ENCODE measurements at places on chromosomes 4 and X.

- no peak for DNase-seq
These were observed 78.5 kb downstream of the MSN start for GRCh38 chrX:65745992-65746391.

DNA sequence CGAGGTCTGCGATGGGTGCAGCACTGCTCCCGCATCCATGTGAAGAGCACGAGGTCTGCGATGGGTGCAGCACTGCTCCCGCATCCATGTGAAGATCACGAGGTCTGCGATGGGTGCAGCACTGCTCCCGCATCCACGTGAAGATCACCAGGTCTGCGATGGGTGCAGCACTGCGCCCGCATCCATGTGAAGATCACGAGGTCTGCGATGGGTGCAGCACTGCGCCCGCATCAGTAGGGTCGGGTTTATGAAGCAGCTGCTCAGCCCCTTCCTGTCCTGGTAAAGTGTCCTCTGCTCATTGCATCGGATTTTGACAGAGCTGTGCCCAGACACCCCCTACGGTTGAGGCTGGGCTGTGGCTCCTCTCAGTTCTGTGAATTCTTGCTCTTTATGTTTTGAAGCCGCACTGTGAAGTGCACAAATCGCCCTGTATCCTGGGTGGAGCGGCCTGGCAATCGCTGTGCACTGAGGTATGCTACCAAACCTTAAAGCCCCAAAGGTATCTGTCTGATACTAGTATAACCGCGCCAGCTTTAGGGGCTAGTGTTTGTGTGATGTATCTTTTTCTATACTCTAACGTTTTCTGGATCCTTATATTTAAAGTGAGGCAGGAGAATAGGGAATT, 98.7 kb downstream of the CPZ start:
- no peak for DNase-seq

DNA sequence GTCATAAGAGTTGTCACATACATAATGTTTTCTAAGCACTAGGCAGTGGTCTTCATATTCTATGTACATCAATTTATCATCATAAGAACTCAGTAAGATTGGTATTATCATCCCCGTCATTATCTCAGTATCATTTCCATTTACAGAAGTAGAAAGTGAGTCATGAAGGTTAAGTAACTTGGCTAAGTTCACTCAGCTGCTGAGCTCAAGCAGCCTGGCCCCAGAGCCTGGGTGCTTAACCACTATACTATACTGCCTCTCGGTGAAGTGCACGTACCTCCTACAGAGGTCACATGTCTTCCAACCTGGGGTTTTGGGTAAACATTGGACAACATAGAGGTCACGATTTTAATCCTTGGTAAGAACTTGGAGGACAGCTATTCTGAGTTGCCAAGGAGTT, 161.5 kb upstream of the GATB start:
- DNase-seq, result no peak

DNA sequence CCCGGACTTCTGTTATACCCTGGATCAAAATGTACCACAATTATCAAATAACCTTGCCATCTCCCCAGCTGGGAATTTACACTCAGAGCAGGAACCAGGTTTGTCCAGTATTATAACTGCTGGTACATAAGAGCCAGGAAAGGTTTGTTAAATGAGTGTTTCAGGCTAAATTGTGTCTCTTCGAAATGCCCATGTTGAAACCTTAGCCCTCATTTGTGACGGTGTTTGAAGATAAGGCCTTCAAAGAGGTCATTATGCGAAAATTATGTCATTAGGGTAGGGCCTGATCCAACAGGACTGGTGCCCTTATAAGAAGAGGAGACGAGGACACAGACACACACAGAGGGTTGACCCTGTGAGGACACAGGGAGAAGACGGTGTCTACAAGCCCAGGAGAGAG, 73.5 kb upstream of the DHRSX start:
- DNase-seq, result no peak

GRCh38 chr4:6480534-6481088, 8.2 kb upstream of the PPP2R2C start:
- DNase-seq, result no peak

- DNase-seq, result no peak
These were observed 42.3 kb upstream of the FAM156A start for GRCh38 chrX:53000447-53001135.

- no peak for DNase-seq
These were observed 18.6 kb downstream of the TRIM2 start for GRCh38 chr4:153222707-153223426.

GRCh38 chr4:1982124-1983052, 26.4 kb downstream of the NELFA start:
- no peak for DNase-seq

GRCh38 chr4:8694226-8694625, 101.7 kb downstream of the CPZ start:
- DNase-seq, result no peak

- no peak for DNase-seq
These were observed 98.8 kb downstream of the ADRA2C start for GRCh38 chr4:3864742-3865721.

Measured in activated CD8-positive, alpha-beta memory T cell treated with anti-CD3 and anti-CD28 coated beads for 48 hours (primary cell).